ENCODE measurements at places on chromosomes 11 and 22.

GRCh38 chr22:31118046-31118820 is 4.5 kb upstream of the INPP5J start:
- DNase-seq, result no peak

DNA sequence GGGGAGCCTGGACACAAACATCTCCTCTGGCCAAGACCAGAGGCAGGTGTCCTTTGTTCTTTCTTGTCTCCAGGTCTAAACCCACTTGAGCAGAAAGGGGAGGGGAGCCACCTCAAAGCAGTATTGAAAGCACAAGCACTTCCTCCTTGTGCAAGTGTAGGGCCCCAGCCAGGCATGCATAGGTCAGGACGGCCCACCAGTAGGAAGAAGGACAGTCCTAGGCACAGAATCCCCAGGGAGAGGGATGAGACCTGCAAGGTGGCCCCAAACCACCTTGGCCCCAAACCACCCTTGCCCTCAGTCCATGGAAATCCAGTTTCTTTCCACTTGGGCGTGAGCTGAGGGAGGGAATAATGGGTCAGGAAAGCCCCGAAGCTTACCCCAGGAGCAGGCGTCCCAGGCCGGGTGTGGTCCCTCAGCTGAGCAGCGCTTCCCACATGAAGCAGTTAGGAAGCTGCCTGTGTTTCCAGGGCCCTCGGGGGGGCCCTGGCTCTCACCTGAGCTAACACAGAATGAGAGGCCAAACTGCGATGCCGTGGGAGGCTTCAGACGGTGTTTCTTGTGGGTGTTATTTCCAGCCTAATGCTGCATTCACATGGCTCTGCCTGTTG is 20.4 kb upstream of the IGSF9B start:
- DNase-seq, result no peak

DNA sequence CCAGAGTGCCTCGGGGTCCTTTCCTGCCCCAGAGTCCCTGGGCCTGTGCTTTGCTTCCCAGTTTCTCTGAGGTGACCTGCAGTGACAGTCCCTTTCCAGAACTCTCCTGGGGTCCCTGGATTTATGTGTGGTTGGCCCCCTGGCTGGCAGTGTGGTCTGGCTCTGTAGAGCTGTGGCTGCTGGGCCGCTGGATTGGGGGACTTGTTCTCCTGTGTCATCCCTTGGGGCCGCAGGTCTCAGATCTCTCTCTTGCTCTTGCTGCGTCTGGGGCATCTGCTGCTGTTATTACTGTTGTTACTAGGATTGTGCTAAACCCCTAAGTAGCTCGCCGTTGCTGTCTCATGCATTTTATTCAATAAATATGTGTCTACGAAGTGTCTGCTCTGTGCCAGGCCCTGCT is 31.9 kb downstream of the FAM83F start:
- DNase-seq, result no peak

DNA sequence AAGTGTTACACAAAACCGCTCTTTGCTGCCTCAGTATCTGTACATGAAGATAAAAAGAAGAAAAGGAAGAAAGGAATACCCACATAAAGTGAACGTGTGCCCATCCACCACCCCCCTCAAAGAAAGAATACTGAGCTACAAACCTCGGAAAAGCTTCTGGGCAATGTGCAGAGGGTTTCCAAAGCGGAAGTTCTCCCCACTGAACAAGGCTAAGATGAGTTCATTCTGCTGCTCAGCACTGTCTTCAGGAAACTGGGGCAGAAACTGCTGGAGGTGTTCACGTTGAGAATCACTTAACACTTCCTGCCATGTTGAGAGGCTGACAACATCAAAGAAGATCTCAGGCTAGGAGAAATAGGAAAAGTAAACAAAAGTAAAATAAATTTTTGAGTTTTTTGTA is 6.9 kb downstream of the NFRKB start:
- no peak for DNase-seq

DNA sequence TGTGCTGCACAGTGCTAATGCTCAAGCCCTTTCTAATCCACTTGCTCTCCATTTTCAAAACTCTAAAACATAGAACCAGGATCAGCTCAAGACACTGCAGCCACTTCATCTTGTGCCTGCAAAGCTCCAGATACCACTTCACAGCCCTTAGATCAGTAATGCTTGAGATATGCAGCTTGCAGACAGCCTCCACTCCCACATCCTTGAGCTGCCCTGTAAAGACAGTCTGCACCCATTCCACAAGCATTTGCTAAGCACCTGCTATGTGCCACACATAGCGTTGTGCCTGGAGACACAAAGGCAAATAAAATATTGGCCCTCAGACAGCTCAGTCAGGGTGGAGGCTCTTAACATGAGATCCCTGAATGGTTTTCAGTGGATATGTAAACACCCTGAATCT is 192.5 kb upstream of the SNX19 start:
- no peak for DNase-seq

DNA sequence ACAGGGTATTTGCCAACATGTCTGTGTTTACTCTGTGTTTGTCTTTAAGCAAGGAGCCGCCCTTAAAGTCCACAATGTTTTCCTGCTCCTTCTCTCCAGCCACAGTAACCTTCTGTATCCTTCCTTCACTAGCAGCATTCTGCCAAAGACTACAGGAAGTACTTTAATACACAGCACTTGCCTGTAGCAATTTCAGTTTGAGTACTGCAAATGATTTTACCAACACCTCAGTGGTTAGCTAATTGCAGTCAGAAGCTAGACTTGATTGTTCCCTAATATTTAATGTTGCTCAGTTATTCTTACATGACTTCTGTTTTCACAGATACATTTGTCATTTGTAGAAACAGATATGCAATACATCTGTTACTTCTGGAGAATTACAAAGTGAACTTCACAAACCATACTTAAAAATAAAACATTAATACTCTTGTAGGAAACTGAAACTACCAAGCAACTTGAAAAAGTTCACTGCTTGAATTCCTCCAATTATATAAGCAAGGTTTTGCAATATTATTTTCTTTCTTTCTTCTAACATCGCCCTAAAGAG is 69.1 kb downstream of the FCHSD2 start:
- DNase-seq, result no peak

- DNase-seq, result no peak
These were observed 5.0 kb upstream of the MCM5 start for GRCh38 chr22:35394810-35395563.

GRCh38 chr11:849951-850774 is 7.5 kb downstream of the TSPAN4 start:
- no peak for DNase-seq

DNA sequence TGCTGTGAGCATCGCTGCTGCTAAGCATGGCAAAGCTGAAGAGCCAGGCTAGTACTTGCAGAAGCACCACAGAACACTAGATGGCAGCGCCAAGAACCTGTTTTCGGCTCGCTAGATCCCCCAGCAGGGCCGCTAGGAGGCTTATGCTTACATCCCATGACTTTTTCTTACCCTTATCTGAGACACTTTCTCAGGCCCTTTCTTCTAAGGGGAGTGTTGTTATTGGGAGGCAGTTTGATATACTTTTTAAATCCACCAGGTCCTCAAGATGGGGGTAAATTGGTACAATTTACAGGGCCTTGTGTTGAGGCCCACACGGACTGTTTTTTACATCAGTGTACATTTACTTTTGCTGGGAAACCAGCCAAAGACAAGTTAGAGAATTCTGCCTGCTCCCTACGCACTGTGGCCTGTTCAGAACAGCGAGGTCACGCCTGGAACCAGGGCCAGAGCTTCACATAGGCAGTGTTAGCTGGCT is 4.0 kb downstream of the TRIM6 start:
- no peak for DNase-seq

GRCh38 chr11:59614277-59615119 is 1.1 kb downstream of the OSBP start:
- DNase-seq, result no peak

DNA sequence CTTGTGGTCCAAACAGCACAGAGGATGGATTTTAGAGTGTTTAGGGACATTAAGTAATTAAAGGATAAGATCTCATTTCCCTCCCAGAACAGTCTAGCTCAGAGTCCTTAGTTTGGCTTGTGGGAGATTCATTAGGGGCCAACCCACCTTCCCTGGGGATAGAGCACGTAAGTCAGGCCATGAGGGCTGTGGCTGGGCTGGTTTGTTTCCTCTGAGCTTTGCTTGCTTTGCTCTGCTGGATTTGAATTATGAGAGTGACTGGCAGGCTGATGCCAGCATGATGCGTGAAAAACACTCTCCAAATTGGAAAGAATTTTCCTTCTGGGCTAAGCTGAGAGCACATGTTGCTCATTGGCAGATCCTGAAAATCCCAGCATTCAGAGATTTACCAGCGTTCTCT is 84.7 kb upstream of the HEPHL1 start:
- no peak for DNase-seq

DNA sequence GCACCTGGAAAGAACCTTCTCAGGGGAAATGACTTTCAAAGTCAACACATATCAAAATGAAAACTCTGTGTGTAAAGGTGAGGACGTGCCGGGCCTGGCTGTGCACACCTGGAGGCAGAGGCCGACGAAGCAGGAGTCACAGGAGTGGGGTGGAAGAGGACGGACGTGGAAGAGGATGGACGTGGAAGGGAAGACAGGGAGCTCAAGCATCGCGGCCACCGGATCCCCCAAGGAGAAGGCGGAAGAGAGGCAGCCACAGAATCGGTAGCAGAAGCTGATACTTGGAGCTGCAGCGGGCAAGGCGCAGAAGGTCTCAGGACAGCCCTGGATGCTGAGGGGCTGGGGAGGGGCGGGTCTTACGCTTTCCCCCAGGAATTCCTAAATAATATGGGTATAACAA is 519.8 kb downstream of the BRD1 start:
- DNase-seq, result no peak

- no peak for DNase-seq
These were observed 65.0 kb upstream of the HORMAD2 start for GRCh38 chr22:30015229-30015797.

- DNase-seq, result no peak
These were observed 132.7 kb upstream of the SESN3 start for GRCh38 chr11:95363708-95364107.

DNA sequence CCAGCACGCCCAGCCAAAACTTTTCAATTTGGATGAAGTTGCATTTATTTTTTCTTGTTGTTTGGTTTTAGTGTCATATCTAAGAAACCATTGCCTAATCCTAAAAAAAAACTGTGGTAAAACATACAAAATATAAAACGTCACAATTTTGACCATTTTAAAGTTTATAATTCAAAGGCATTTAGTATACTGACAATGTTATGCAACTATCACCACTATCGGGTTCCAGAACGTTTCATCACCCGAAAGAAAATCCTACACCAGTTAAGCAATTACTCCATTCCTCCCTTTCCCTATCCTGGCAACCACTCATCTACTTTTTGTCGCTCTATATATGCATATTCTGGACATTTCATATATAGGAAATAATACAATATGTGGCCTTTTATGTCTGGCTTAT is 30.5 kb upstream of the PHOX2A start:
- DNase-seq, result no peak

DNA sequence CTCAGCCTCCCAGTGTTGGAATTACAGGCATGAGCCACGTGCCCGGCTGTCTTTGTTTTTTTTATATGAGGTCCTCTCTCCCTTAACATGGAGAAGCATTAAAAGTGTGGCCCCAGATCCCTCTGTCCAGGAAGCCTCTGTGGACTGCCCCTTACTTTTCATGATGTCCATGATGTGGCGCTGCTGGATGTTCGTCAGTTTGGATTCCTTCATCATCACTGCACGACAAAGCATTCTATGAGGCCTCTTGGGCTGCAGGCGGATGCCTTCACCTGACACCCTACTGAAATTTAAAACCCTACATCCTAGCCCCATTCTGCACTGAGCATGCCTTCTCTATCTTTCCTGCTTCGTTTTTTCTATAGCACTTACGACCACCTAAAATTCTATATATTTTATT is 2.1 kb downstream of the C22orf23 start:
- no peak for DNase-seq

Measured in cortex of kidney (tissue), 1 donor.